DND-41 (cell line): ENCODE measurements at places on chromosomes 12 and 14.

- no peak for DNase-seq
These were observed 7.7 kb downstream of the TNFAIP2 start for GRCh38 chr14:103130965-103131364.

- DNase-seq = no peak
These were observed 42.1 kb downstream of the KDM2B start for GRCh38 chr12:121538699-121539061.

DNA sequence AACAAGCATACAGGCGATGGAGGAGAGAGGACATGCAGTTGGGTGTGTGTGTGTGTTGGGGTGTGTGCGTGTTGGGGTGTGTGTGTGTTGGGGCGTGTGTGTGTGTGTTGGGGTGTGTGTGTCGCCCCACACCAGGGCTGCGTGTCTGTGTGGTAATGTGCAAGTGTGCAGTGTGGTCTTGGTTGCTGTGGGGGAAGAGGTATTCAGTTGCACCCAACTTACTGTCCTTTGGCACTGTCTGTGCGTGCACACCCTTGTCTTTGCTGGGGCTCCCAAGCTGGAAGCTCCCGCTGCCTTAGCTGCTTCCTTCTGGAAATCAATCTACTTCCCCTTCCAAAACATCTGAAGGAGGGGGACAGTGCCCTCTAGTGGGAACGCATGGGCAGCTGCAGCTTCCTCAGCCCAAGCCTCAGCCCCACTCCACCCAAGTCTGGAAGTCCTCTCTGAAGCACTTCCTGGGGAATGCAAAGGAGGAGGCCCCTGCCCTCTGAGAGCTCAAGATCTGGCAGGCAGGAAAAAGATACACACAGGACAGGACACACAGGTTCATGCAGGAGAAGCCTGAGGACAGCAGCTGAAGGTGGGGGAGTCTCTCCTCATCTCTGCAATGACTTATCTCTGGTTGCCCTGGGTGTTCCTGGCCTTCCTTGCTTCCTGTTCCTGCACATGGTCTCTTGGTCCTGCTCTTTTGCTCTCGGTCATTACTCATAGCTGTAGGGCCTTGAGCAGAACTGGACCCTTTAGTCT is 13.1 kb downstream of the ASIC1 start:
- peak; percentile 84 for DNase-seq

GRCh38 chr14:93803408-93804318 is 15.4 kb upstream of the PRIMA1 start:
- DNase-seq = no peak

GRCh38 chr12:14824012-14824634 is 10.1 kb upstream of the SMCO3 start:
- DNase-seq = no peak

- no peak for DNase-seq
These were observed 30.1 kb downstream of the MED13L start for GRCh38 chr12:116247377-116247776.

DNA sequence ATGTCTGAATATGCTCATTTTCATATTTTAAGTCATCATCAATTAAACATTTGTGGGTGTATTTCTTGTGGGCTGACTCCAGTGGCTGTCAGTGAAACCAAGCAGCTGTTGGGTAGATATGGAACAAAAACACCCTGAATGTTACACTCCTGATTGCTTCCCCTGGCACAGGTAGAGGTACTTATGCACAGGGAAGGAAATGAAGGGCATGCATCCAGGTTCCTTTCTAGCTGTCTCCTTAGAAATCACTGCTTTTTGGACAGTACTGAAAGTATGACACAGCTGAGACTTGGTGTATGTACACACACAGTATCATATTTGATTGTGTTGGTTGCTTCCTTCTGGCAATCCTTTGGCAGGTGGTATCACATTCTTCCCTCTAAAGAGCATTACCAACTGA is 1006.7 kb downstream of the DIO2 start:
- no peak for DNase-seq

DNA sequence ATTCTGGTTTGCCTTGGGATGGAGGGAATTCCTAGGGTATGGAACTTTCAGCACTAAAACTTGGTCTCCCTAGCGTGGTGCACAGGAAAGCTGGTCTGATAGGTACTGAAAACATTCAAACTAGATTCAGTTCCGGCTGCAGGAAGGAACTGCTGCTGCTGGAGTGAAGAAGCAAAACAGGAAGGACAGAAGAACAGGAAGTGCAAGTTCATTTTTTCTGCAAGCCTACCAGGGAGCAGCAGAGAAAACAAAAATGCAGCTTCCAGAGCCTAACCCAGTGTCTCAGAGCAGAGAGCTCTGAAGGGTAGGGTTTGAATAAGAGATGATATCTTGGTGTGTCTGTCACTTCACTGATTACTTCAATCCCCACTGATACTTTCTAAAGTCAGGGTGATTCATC is 165.2 kb downstream of the VRK1 start:
- peak; percentile 54 for DNase-seq

DNA sequence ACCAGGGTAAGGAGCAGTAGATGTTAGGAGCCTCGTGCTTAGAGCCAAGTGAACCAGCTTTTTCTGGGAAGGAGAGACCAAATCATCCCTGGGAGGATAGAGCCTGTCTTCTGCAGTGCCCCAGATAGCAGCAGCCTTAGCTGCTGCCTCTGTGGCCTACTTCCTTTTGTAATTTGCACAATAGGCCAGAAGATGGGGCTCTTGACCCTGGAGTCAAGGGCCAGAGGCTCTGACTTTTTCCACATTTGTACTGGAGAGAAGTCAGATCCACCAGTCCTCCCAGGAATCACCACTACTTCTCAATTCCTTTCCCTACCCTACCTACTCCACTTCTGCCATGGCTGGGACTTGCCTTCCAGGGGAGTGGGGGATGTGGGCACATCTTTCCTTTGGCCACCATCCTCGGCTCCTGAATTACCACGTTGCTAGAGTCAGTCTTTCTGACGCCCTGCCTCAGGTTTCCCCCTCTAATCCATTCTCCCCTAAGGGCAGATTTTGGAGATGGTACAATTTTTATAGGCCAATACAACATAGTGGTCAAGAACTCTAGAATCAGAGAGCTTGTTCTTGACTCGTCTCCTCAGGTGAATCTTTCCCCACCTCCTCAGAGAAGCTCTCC is 3.3 kb upstream of the SLC4A8 start:
- DNase-seq = peak; percentile 72

GRCh38 chr14:76551116-76551515 is 175.2 kb downstream of the ESRRB start:
- no peak for DNase-seq

GRCh38 chr14:91246051-91246852 is 1.7 kb upstream of the GPR68 start:
- DNase-seq = peak; percentile 76

DNA sequence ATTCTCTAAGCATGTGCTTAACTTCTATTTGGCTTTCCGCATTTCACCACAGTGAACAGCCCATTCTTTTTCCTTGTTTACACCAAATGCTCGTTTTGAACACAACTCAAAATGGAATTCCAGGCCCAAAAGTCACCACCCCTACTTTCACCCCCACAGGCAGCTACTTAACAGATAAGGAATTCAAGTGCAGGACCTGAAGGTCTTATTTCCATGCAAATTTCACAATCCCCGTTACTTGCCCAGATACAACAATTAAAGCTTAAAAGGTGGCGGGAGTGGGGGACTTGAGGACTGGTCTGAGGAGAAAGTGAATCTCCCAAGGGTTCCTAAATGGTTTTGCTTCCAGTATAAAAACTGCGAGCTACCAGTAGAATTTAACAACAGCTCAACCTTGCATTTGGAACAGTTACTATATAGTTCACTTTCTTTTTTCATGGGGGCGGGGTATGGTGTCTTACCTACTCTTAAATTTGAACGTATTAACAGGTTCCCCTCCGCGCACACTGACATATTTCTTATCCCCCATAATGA is 3.7 kb downstream of the USP44 start:
- no peak for DNase-seq

- DNase-seq = no peak
These were observed 142.3 kb upstream of the TMPO start for GRCh38 chr12:98373025-98373554.

DNA sequence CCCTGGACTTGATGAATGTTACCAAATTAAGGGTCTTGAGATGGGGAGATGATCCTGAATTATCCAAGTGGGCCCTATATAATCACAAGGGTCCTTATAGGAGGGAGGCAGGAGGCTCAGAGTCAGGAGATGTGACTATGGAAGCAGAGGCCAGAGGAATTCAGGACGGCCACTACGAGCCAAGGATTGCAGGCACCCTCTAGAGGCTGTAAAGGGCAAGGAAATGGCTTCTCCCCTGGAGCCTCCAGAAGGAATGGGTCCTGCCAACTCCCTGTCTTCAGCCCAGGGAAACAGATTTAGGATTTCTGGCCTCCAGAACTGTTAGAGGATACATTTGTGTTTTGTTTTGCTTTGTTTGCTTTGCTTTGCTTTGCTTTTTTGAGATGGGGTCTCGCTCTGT is 8.8 kb downstream of the BDKRB1 start:
- DNase-seq = no peak

DNA sequence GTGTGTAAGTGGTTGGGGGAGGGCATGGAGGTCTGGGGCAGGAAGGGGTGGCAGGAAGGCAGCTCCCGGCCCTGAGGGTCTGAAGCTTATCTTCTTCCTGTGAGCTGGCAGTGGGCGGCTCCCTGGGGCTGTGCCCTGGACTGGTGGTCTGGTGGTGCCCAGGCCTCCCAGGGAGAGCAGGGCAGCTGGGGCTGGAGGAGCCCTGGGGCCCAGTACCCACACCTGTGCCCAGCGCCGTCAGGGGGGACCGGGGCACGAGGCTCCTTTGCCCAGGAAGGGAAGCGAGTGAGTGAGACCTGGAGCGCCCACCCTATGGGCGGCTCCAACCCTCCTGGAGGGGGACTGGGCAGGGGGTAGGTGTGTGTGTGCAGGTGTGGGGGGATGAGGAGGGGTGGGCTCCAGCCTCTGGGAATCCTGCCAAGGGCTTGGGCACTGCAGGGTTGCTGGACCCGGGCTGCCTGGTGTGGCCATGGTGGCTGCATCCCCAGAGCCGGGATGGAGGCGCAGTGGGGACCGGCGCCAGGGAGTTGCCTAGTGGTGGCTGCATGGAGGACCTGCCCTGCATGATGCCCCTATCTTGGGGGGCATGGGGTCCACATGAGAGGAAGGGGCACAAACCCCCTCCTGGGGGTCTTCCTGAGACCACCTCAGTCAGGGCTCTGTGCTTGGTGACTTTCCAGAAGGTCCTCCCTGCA is 353.6 kb downstream of the TMEM121 start:
- DNase-seq = no peak

GRCh38 chr14:49614196-49614595 is 6.2 kb downstream of the RPL36AL start:
- no peak for DNase-seq

DNA sequence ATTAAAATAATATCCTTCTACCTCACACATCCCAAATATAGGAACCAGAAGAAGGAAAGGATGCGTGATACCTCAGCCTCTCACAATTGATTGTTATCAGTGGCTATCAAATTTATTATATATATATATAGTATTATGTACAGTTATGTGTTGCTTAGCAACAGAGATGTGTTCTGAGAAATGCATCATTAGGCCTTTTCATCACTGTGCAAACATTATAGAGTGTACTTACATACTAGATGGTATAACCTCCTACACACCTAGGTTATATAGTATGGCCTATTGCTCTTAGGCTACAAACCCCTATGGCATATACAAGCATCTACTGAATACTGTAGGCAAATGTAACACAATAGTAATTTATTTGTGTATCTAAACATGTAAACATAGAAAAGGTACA is 34.0 kb downstream of the PYM1 start:
- DNase-seq = no peak
